ENCODE measurements at places on chromosomes 13 and 19.

GRCh38 chr19:53877361-53877766 lies 4.6 kb upstream of the PRKCG start:
- peak; percentile 47 for DNase-seq

- DNase-seq, result no peak
Observed at GRCh38 chr13:49116873-49117272, 103.3 kb upstream of the MLNR start.

DNA sequence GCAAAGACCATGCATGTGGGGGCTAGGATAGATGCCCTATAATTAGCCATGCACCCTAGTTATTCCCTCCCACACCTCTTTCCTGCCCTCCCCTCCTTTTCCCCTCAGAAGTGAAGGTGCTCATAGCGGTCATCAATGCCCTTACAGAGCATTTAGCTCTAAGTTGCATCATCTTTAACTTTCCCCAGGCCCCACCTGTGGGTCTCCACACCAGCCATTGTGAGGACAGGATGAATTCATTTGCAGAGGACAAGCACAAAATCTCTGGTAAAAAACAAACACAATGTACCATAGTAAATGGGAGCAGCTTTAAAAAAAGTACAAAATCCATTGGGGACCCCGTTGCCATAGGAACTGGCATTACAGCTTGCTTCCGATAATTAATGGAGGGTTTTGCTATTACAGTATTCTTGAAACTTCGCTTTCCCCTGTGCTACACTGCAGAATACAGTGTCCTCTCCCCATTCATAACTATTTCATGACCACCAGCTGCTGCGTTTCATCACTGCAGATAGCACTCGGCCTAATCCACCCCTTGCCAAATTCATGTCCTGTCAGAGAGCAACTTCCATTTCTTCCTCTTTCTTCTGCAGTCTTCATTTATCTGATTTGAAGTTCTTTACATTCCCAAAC lies 110.5 kb downstream of the ZDHHC20 start:
- no peak for DNase-seq

GRCh38 chr19:48968813-48969218 lies 3.7 kb downstream of the FTL start:
- DNase-seq, result no peak

DNA sequence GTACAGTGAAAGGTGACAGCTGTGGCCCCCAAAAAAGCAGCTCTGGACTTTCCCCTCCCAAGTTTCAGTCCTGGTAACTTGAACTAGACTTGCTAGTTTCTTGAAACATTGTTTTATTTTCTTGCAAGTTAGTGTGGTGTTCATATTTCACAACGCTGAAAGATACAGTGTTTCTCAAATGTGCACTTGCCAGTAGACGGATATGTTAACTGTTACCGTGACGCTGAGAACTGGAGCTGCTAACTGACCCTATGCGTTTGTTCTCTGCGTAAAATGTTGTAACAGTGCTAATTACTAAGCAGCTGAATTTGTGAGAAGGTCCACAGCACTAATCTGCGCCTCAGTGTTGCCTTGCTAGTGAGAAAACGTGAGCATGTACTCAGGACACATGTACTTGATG lies 79.6 kb downstream of the GGACT start:
- DNase-seq, result no peak

GRCh38 chr13:43133792-43134191 lies 110.4 kb downstream of the DNAJC15 start:
- no peak for DNase-seq

- no peak for DNase-seq
Observed at GRCh38 chr19:49939721-49940481, 10.6 kb upstream of the NUP62 start.

- DNase-seq, result no peak
Observed at GRCh38 chr13:21850013-21851006, 179.4 kb downstream of the FGF9 start.

GRCh38 chr13:95896301-95896700 lies 156.9 kb downstream of the UGGT2 start:
- DNase-seq, result no peak

All from effector CD4-positive, alpha-beta T cell (primary cell).